ENCODE measurements at places on chromosomes 12 and 14.

DNA sequence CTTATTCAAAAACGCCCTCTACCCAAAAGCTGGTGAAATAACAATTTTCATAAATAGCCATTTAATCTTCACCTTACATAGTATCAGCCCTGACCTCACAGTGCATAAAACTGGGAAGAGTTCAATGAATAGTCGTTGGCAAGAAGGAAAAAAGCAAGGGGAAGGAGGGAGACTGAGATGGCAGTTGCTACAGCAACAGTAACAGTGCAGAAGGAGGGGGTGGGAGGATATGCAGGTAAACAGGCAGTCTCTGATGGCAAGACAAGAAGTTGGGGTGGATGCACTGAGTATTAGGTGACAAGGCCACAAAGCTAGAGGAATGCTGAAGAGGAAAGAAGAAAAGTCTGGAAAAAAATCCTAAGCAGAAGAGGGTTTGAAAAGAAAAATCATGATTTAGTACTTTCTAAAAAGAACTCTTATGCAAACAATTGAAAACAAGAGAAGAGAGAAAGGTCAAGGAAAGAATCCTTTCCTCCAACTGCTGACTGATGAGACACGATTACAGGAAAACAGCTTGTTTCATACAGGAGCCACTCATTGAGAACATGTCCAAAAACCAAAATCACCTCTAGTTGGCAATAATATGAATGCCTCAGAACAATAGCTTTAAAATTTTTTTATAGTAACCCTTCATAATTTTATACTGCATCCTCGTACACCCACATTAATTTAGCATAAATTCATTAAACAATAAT is 56.0 kb downstream of the DCAF5 start:
- DNase-seq = no peak

- DNase-seq = no peak
Measured at GRCh38 chr12:32264961-32265360, 134.4 kb upstream of the FGD4 start.

- peak; percentile 39 for DNase-seq
Measured at GRCh38 chr14:100063314-100063941, 1.8 kb upstream of the EVL start.

- DNase-seq = no peak
Measured at GRCh38 chr12:128323145-128323920, 56.4 kb downstream of the TMEM132C start.

DNA sequence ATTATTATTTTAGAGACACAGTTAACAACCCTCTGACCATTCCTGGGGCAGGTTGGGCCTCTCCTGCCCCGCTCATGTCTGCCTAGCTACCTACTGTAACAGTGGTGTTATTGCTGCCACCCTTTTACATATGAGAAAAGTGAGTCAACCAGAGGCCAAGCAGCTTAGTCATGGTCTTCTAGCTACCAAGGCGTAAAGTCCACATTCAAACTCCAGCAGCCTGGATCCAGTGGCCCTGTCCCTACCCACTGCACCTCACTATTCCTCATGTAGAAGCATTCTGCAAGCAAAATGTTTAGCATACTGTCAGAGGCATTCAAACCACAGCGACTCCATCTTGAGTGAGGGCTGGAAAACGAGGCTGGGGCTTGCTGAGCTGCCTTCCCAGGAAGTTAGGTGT is 95.8 kb downstream of the SLC15A4 start:
- no peak for DNase-seq

GRCh38 chr14:95577067-95577800 is 42.4 kb downstream of the GLRX5 start:
- DNase-seq = no peak

DNA sequence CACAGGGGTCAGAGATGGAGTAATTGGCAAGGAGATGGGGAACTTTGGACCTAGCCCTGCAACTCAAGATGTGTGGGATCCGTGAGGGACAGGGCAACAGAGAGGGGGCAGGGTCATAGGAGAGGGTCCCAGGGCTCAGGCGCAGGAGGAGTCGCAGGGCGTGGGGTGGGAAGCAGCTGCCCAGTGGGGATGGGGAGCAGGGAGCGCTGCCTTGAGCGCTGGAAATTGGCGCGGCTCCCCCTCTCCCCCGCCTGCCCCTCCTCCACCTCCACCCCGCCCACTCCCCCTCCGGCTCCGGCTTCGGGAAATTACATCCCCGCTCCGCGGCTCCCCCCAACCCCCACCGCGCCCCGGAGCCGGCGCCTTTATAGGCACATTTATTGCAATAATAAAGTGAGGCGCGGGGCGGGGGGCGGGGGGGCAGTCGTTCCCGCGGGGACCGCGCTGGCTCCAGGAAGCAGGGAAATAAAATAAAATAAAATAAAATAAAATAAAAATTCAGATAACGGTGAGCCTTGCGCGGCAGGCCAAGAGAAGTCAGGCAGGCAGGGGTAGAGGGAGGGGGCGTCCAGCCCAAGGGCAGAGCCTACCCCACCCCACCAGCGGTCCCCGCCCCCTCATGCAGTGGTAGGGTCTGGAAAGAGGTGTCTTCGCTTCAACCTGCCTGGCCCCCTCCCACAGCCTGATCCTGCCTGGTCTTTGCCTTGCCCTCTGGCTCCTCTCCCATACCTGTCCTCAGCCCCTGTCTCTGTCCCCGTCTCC is 3.6 kb downstream of the NXPH4 start:
- no peak for DNase-seq

GRCh38 chr14:73237219-73237785 is at the start of gene PAPLN:
PAPLN (plus strand) TSS chr14:73237506; CDS start chr14:73239779, 2,273 bp downstream.
- DNase-seq = no peak

GRCh38 chr14:93709249-93709648 is 79.0 kb downstream of the PRIMA1 start:
- DNase-seq = no peak

DNA sequence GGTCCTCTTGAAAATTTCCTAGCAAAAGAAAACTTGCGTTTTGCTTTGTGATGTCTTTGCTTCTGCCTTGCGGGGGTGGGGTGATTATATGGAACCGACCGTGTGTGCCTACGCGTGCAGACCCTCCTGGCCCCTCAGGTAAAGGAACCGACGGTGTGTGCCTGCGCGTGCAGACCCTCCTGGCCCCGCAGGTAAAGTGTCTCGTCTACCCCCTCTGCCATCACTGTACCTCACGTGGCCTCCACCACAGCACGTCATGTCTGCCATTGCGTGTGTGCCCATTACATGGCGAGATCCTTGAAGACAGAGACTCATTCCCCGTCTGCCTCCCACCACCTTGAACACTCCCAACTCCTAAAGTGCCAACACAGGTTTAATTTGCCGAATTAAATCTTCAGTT is 3.6 kb downstream of the GOLGA3 start:
- no peak for DNase-seq

DNA sequence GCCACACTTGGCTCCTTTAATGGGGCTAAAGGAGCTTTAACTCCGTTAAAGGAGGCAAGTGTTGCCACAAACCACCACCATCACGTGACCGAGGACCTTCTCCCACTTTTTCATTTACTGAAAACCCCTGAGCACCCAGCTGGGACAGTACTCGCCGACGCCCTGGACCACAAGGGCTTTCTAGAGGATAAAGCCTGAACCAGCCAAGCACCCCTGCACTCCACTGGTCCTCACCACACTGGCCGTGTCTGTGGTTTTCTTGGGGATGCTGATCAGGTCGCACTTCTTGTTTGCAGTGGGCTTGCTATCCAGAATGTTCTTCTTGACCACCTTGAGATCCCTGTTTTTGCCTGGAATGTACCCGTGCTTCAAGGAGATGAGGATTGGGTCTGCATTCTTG is 14.7 kb upstream of the SELPLG start:
- DNase-seq = no peak

- DNase-seq = no peak
Measured at GRCh38 chr14:65975865-65976264, 510.3 kb upstream of the CCDC196 start.

DNA sequence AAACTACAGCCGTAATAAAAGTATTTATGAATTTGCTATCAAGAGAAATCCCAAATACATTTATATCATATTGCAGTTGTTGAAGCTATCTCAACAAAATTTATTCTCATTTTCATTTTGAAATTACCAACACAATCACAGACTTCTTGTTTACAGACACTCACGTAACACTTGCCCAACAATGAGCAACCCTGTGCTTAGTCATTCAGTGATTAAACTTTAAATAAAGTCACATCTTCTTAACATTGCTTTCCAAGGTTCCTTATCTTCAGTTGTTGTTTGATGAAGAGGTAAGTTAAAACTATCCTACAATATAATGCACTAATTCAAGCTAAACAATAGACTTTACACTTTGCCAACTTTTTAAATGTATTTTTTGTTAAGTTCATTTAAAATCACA is 601.8 kb downstream of the SLC16A7 start:
- no peak for DNase-seq

DNA sequence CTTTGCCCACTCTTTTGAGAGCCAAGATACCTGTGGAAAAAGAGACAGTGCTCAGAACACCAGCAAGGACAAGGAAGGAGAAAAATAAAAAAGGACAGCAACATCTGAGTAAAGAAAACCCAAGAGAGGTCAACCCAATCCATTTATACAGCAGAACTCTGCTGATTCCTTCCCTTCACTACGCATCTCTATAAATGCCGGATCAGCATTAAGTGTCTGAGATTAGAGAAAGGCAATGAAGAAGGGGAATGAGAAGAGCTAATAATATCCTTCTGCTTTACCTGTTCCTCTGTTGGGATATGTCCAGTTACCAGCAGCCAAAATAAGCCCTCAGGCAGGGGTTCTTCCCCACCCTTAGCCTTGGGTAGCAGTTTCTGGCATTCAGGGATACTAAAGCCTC is 15.8 kb downstream of the COQ10A start:
- DNase-seq = no peak

GRCh38 chr12:101110866-101111265 is 99.2 kb downstream of the SLC5A8 start:
- no peak for DNase-seq

DNA sequence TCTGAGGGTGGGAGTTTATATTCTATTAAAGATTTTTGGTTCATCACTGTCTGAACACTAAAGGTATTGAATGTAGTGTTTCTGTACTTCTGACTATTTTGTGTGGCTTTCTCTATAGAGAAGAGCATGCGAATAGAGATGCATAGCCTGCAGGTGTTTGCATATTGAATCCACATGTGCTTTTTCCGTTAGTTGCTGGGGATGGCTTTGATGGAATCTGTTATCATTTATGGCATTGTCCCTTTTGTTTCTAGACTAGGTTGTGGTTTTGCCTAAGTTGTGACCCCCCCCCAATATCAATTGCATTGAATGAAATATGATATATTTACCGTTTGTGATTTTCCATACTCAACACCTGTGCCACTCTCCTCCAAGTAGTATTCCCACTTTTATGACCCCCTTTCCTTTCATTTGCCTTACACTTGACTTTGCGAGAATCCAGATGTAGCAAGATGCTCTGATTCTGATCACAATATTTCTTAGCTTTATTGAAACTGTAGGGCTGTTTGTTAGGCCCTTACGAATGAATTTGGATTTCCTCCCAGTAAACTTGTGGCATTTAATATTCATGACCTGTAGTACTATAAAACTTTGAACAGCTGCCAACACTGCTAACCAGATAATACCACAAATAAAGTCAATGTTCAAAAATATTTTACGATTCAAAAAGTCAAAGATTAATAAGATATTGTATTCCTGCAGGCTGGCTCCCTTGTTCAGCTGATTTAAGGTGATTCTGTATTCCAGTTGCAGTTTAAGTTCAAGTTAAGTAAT is 176.4 kb downstream of the TMTC2 start:
- DNase-seq = no peak

GRCh38 chr12:1552171-1552570 is 42.2 kb downstream of the FBXL14 start:
- no peak for DNase-seq

GRCh38 chr12:106522708-106523107 is 60.1 kb upstream of the RFX4 start:
- DNase-seq = no peak

GRCh38 chr14:58331111-58331510 is 32.8 kb downstream of the ARID4A start:
- peak; percentile 79 for DNase-seq

GRCh38 chr12:127559349-127560040 is 707.5 kb upstream of the TMEM132C start:
- peak; percentile 70 for DNase-seq

DNA sequence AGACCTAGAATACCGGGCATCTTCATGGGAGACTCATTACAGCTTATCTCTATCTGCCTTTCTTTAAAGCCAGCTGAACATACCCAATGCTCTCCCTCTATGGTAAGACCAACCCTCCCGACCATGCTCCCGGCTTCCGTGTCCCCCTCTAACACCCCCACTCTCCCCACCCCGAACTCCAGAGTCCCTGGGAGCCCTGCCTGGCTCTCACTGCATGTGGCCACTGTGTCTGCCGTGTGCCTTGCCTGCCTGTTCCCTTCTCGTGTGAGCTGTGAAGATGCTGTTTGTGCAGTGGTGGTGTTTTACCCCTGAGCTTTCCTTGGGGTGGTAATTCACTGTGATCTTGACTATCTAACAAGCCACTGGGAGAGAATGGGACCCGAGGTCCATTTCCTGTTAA is 146.4 kb upstream of the FKBP4 start:
- DNase-seq = no peak

DNA sequence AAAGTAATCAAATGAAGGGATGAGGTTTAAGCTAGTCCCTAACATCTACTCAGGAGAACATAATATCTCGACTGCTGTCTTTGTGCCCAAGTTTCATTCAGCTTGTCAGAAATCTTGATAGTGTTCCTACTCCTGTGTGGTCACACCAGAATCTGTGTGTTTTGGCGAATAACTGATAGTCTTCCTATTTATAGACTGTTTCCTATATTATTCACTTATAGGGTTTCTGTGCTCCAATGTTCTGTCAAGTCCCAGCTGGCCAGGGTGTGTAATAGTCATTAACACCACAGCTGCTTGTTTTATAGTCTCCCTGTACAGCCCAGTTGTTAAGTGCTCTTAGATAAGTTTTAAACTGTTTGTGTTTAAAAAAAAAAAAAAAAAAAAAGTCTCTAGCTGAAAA is 45.9 kb downstream of the GPR135 start:
- no peak for DNase-seq

DNA sequence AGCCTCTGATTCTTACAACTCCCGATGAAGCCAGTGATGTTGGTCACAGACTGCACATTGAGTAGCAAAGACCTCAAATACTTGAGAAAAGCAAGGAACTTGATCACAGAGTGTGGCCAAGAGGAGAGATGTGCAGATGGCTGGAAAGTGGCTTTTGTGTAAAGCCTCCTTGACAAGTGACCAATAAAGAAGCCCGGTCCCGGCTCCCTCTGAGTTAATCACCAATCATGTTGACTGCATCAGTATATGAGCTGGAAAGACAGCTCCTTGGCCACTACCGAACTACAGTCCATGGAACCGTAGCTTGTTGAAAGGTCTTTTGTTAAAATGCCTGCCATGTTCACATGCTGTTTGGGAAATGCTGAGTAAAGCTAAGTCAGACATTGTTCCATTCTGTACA is 23.7 kb upstream of the SERPINA6 start:
- no peak for DNase-seq
